Activated T-helper 2 cell treated with anti-CD3 and anti-CD28 coated beads, Interferon-gamma antibody, Interleukin-2, Interleukin-4, amounts not matched to agents 10 μg/mL and 5 μg/mL and 100 μg/mL, durations not matched to agents 14 hours and 24 hours and 36 hours (primary cell): ENCODE measurements at places on chromosomes 7 and 10. TPM values are rescaled to one million over a fixed set of nuclear protein-coding genes. Genes with fewer than 3 reads are reported as not detected.

DNA sequence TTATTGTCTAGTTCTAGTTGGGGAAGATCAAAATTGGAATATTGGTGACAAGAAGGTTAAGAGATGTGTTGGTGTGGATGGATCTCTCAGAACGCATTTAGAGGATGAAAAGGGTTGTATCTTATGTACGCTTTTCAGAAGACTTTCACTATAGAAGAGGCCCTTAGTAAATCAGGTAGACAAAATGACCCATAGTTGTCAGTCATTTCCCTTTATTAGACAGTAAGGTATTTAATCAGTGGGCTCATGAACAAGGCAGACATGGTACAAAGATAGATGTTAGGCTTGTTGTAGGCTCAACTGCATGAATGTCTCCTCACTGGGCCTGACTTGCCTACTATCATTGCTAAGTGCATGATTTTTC lies 359.2 kb downstream of the PHF14 start:
- H3K4me1 ChIP-seq = peaks cover 18% of the 10 kb centered on the region
- DNase-seq = no peak
- no peaks in the 10 kb centered on the region for H3K27me3 ChIP-seq
- H3K27ac ChIP-seq = no peak overlapping the region
- H3K36me3 ChIP-seq = no peaks in the 10 kb centered on the region
- no peak overlapping the region for H3K4me3 ChIP-seq

- H3K27ac ChIP-seq = no peak overlapping the region
- no peaks in the 10 kb centered on the region for H3K36me3 ChIP-seq
- no peaks in the 10 kb centered on the region for H3K4me1 ChIP-seq
- no peak overlapping the region for H3K4me3 ChIP-seq
Observed at GRCh38 chr10:49068672-49069217, 46.6 kb downstream of the VSTM4 start.

OR2AE1 gene
- 0.23 and 0.46 TPM in 2 replicates for total RNA-seq

GRCh38 chr7:28165261-28165660 lies 15.3 kb downstream of the JAZF1 start:
- DNase-seq = no peak
- H3K27me3 ChIP-seq = peaks cover 13% of the 10 kb centered on the region
- no peaks in the 10 kb centered on the region for H3K36me3 ChIP-seq
- no peak overlapping the region for H3K4me3 ChIP-seq
